ENCODE measurements at places on chromosomes 3 and 15. TPM values are rescaled to one million over a fixed set of nuclear protein-coding genes. Genes with fewer than 3 reads are reported as not detected.

- no peak for DNase-seq
Measured at GRCh38 chr3:30462721-30463470, 143.5 kb upstream of the TGFBR2 start.

The SIDT1 gene
- total RNA-seq = 1.8 TPM

GRCh38 chr3:45067486-45067885 lies 41.4 kb downstream of the CLEC3B start:
- DNase-seq = no peak

The TNFSF10 gene
- 163 TPM for total RNA-seq

- no peak for DNase-seq
Measured at GRCh38 chr3:78571486-78571885, 1196.3 kb downstream of the ROBO1 start.

- DNase-seq = no peak
Measured at GRCh38 chr15:88998980-88999713, 86.0 kb upstream of the MFGE8 start.

The SLC25A20 gene
- 7.7 TPM for total RNA-seq

The PEX5L gene
- 0.34 TPM for total RNA-seq

The TLR9 gene
- total RNA-seq = 0.14 TPM

DNA sequence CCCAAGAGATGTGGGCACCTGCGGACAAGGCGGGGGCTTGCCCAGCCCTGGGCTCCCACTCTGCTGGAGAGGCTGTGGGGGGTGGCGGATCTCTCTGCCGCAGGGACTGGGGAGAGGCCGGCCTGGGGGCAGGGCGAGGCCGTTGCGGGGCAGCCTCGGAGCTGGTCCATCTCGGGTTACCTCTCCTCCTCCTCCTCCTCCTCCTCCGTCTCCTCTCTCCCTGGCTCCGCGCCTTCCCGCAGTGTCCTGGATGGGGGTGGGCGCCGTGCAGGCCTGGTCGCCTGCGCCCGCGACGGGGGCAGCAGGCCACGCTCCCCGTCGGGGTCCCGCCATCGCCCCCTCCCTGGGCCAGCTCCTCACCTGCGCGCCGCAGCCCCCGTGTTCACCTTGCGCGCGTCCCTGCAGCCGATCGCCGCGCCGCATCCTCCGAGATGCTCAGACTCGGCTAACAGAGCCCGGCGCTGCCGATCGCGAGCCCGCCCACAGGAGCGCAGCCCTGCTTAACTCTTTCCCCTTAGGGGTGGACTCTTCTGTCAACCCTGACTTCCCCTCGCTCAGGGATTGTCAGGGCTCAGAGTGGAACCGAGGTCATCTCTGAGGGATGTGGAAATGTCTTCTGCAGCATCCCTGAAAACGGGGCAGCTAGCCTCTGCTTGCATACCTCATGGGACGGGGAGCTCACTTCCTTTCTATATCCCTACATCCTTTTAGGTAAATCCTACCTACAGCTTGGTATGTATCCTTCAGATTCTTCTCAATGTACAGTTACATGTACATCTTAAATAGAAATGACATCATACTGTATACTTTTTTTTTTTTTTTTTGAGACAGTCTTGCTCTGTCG lies at the start of gene PRRT3:
TSS of gene PRRT3 (minus strand) at position 447 of the 844 bp plus-strand sequence. CDS start 2,293 bp downstream, outside the sequence.
- peak; percentile 24 for DNase-seq

The GP9 gene
- not detected for total RNA-seq

GRCh38 chr15:31458596-31459399 lies 132.2 kb downstream of the KLF13 start:
- DNase-seq = peak; percentile 7

DNA sequence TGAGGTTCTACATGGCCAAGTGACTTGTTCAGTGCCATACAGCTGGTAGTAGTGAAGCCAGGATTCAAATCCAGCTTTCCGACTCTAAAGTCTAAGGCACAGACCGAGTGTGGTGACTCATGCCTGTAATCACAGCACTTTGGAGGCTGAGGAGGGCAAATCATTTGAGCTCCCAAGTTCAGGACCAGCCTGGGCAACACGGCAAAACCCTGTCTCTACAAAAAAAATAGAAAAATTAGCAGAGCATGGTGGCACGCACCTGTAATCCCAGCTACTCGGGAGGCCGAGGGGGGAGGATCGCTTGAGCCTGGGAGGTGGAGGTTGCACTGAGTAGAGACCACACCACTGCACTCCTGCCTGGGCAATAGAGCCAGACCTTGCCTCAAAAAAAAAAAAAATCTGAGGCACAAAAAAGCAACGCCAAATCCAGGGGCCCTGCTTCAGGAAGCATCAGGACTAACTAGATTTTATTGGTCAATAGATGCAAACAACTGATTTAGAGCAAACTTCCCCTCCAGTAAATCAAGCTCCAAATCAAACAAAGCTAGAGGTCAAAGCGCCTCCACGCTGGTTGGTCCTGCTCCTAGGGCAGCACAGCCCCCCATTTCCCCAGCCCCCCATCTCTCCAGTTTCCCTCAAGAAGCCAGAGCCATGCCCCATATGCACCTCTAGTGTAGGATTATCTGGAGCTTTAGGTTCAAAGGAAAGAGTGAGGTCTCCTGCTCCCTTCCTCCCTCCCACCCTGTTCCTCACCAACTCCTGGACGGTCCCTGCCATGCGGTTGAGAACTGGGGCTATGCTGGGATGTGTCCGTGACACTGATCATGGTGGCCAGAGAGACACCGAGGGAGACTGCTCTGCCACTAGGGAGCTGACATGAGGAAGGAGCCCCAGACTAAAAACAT lies 2.9 kb upstream of the TNK2 start:
- no peak for DNase-seq

DNA sequence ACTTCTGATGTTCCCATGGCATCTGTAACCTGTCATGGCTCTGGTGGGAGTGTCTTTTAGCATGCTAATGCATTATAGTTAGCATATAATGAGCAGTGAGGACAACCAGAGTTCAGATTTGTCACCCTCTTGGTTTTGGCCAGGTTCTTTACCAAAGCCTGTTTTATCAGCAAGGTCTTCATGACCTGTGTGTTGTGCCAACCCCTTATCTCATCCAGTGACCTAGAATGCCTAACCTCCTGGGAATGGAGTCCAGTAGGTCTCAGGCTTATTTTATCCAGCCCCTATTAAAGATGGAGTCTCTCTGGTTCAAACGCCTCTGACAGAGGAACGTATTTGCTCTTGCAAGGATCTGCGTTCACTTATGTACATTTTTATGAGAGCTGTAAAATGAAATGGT lies 60.3 kb upstream of the UTS2B start:
- no peak for DNase-seq

The LRRK1 gene
- 18.2 TPM for total RNA-seq

DNA sequence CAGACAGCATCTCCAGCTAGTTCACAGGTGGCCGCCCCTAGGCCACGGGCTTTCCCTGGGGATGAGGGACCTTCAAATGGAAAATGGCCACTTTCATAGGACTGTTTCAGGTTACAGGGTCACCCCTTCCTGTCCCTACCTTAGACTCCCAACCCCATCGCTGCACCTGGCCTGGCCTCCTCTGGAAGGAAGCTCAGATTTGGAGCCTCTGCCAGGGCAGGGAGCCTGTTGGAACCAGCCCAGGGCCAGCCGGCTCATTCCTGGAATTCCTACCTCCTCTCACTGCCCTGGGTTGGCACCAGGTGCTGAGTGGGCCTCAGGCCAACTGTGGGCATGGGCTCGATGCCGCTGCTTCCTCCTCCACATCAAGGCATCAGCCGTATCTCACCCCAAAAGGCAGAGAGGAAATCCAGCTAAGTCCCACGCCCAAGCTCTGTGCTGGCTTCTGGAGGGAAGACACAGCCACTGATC lies 42.2 kb downstream of the KLHL25 start:
- DNase-seq = peak; percentile 34

- DNase-seq = no peak
Measured at GRCh38 chr3:101253396-101253795, 67.0 kb downstream of the IMPG2 start.

The FBXO40 gene
- not detected for total RNA-seq

The MORC1 gene
- total RNA-seq = not detected

GRCh38 chr3:45097296-45097883 lies 48.8 kb downstream of the CDCP1 start:
- DNase-seq = no peak

DNA sequence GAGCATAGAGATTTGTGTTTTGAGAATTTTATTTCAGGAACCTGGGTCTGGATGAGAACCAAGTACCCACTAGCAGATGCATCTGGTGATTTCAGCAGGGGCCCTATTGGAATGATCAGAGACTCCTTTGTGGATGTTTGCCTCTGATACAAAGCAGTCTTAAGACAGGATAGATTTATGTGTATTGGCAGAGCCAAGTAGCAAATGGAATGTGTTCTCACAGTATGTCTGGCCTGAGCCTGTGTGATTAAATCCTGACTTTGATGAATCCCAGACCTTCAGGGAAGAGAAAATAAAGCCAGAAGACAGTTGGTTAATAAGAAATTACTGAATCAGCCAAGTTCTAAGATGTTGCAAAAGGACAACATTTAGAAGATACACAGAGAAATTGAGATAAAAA lies 755.5 kb upstream of the SEMA6D start:
- no peak for DNase-seq

Data from uterus (tissue), 4 donors.